Smooth muscle cell of the umbilical artery (primary cell): ENCODE measurements at places on chromosomes 3 and 15. TPM values are rescaled to one million over a fixed set of nuclear protein-coding genes. Genes with fewer than 3 reads are reported as not detected.

The CHRFAM7A gene
- total RNA-seq, result under 0.01 TPM in 1 of 2 replicates, not detected in the other

The ARL13B gene
- total RNA-seq, result 8.6 and 11.0 TPM in 2 replicates

The NPAP1 gene
- not detected in 2 replicates for total RNA-seq

The PIERCE2 gene
- total RNA-seq, result 0.89 and 1.1 TPM in 2 replicates

The PPP1R14D gene
- total RNA-seq, result not detected in 2 replicates

The ZBED2 gene
- total RNA-seq, result not detected in 2 replicates

The ZNF662 gene
- total RNA-seq, result 1.1 and 1.2 TPM in 2 replicates

The EPHA6 gene
- total RNA-seq, result not detected in 2 replicates

The GOLGA8T gene
- total RNA-seq, result not detected in 2 replicates

The GOLGA8J gene
- total RNA-seq, result not detected in 2 replicates

The PLD1 gene
- total RNA-seq, result 22.4 and 39.2 TPM in 2 replicates

The NOX5 gene
- total RNA-seq, result 0.30 and 0.65 TPM in 2 replicates

The ANKRD34C gene
- 0.05 TPM in 1 of 2 replicates, not detected in the other for total RNA-seq

The CLEC3B gene
- total RNA-seq, result not detected in 2 replicates

The CTXND1 gene
- total RNA-seq, result not detected in 2 replicates

The FNDC3B gene
- 292 and 348 TPM in 2 replicates for total RNA-seq

The GATA2 gene
- total RNA-seq, result 1.5 and 2.1 TPM in 2 replicates

The TRAT1 gene
- total RNA-seq, result not detected in 2 replicates

The GCSAM gene
- not detected in 2 replicates for total RNA-seq

The LRRK1 gene
- 11.3 and 20.8 TPM in 2 replicates for total RNA-seq

The ANP32A gene
- total RNA-seq, result 30.0 and 74.1 TPM in 2 replicates
